ENCODE measurements at places on chromosomes 2 and 18. TPM values are rescaled to one million over a fixed set of nuclear protein-coding genes. Genes with fewer than 3 reads are reported as not detected.

DNA sequence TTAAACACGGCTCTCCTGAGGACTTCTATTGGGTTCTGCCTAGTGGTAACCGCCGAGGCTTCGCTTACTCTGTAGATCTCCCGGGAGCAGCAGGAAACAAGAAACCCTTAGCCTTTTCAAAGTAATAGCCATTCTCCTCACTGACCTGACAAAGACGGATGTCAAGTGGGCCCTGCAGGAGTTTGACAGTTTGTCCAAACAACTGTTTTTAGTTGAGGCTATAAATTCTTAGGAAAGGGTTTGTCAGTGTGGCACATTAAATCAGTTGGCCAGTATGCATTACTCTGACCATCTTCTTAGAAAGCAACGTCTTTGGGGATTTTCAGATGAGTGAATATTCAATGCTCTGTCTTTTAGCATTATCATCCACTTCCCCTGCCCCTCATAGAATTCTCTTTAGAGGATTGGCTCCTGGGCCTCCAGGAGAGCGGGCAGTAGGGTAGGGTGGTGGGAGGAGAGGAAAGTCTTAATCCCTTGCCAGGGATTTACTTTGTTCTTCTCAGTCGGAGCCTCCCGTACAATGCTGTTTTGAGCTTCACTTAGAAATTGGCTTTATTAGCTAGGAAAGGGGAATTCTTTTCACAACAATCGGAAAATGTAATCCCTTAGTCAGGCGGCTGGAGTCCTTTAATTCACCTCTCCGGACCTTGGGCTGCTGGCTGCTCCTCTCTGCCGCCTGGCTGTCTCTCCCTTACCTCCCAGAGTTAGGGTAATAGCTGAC lies 13.3 kb upstream of the C18orf32 start:
- H3K27ac ChIP-seq = no peak overlapping the region
- no peaks in the 10 kb centered on the region for H3K4me1 ChIP-seq
- peaks cover 5% of the 10 kb centered on the region for H3K27me3 ChIP-seq
- no peaks in the 10 kb centered on the region for H3K36me3 ChIP-seq
- no peak for DNase-seq

DNA sequence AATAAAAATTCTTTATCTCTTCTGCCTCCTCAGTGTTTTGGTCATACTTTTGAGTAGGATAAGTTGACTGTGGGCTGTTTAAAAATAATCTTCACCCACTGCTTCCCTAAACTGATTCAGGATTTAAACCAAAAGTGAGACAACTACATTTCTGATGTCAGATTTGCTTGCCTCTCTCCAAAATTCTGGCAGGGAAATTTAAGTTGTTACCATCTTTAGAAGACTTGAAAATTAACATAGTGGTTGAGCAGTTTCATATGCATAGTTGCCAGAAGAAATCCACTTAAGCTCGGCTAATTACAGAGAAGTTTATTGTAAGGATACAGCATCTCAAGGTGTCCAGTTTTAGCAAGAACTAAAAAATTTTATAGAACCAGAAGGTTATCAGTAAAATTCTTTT lies 57.0 kb downstream of the MAIP1 start:
- no peaks in the 10 kb centered on the region for H3K4me1 ChIP-seq
- H3K36me3 ChIP-seq = no peaks in the 10 kb centered on the region
- H3K27ac ChIP-seq = no peak overlapping the region
- H3K4me3 ChIP-seq = no peak overlapping the region
- H3K27me3 ChIP-seq = no peaks in the 10 kb centered on the region
- DNase-seq = no peak

DNA sequence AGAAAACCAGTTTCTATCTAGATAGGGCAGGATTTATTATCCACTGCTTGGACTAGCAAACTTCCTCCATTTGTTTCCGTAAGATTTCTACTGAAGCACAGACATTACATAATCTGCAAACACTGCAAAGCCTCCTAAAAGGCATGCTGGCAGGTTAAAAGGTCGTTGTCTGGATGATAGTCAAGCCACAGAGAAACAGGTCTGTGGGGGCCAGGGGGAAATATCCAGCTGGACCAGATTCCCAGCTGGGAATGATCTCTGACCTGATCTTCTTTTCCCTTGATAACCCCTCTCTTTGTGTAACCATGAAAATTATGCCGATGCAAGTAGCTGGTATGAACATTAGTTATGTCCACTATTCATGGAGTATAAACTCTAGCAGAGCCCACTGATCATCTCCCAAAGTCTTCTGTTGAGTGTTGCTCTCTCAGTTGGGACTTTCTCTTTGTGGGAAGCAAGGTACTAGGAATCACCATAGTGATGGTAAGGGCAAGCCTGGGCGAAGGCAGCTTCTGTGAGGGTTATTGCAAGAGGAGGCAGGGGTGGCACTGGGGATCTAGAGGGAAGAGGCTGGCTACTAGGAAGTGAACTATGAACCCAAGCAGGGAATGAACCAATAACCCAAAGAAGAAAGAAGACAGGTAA lies 61.3 kb downstream of the GDF7 start:
- no peaks in the 10 kb centered on the region for H3K36me3 ChIP-seq
- no peak overlapping the region for H3K27ac ChIP-seq
- no peaks in the 10 kb centered on the region for H3K27me3 ChIP-seq
- no peak overlapping the region for H3K4me3 ChIP-seq
- peaks cover 5% of the 10 kb centered on the region for H3K4me1 ChIP-seq

AGXT gene
- not detected for total RNA-seq

- H3K27me3 ChIP-seq = no peaks in the 10 kb centered on the region
- H3K4me3 ChIP-seq = no peak overlapping the region
- H3K36me3 ChIP-seq = no peaks in the 10 kb centered on the region
- H3K27ac ChIP-seq = no peak overlapping the region
Measured at GRCh38 chr2:161077367-161078210, 82.6 kb upstream of the TANK start.

TCF23 gene
- total RNA-seq = not detected

GRCh38 chr2:174615871-174616436 lies 18.4 kb upstream of the WIPF1 start:
- H3K4me3 ChIP-seq = no peak overlapping the region
- no peaks in the 10 kb centered on the region for H3K27me3 ChIP-seq
- peak overlapping the region; percentile 75 for H3K27ac ChIP-seq
- H3K36me3 ChIP-seq = no peaks in the 10 kb centered on the region

DNA sequence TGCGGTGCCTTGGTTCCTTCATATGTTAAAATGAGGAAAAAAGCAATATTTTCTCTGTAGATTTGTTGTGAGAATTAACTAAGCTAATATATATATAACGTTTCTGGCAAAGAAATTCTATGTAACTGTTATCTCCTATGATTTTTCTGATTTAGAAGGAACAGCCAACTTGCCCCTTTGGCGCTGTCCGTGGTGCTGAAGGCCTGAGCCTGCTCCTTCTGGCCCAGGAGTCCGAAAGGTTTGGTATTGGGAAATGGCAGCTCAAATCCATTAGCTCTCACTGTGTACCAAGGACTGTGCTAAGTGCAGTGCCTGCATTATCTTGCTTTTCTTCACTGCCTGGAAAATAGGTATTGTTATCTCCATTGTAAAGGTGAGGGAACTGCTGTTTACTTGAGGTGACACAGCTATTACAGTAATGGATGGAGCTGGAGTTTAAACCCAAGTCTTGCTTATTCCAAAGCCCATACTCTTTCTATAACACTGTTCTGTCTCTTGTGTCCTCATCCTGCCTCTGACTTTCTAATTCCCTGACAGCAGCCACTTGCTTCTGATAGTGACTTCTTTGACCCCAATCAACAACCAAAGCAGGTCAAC lies 52.2 kb downstream of the C1QL2 start:
- H3K4me3 ChIP-seq = no peak overlapping the region
- peak; percentile 7 for DNase-seq
- H3K36me3 ChIP-seq = no peaks in the 10 kb centered on the region
- H3K27ac ChIP-seq = no peak overlapping the region

SPP2 gene
- total RNA-seq = not detected

PSTPIP2 gene
- 9.1 TPM for total RNA-seq

INHBB gene
- 7.1 TPM for total RNA-seq

DNA sequence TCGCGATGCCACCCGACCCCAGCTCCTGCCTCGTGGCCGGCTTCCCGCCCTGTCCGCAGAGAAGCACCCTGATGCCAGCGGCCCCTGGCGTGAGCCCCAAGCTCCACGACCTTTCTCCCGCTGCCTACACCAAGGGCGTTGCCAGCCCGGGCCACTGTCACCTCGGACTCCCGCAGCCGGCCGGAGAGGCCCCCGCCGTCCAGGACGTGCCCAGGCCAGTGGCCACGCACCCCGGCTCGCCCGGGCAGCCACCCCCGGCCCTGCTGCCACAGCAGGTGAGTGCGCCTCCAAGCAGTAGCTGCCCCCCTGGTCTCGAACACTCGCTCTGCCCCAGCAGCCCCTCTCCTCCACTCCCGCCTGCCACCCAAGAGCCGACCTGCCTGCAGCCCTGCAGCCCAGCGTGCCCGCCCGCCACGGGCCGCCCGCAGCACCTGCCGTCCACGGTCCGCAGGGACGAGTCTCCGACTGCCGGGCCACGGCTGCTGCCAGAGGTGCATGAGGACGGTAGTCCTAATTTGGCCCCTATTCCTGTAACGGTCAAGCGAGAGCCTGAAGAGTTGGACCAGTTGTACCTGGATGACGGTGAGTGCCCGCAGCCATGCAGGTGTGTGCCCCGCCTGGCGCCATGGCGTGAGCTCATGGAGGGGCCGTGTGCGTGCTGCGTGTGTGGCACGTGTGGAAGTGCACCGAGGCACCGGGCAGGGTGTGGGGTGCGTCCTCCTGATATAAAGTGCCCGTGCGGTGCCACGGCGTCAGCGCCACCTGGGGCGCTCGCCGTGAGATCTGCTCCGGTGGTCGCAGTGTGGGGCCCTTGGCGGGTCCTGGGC lies 90.8 kb downstream of the NFATC1 start:
- peaks cover 25% of the 10 kb centered on the region for H3K4me1 ChIP-seq
- no peaks in the 10 kb centered on the region for H3K27me3 ChIP-seq
- H3K36me3 ChIP-seq = no peaks in the 10 kb centered on the region
- DNase-seq = no peak
- H3K4me3 ChIP-seq = no peak overlapping the region

GRCh38 chr2:234603619-234604018 lies 106.7 kb upstream of the ARL4C start:
- H3K27ac ChIP-seq = no peak overlapping the region
- H3K4me3 ChIP-seq = no peak overlapping the region
- no peaks in the 10 kb centered on the region for H3K4me1 ChIP-seq

SCG2 gene
- 5.6 TPM for total RNA-seq

- H3K4me3 ChIP-seq = no peak overlapping the region
- H3K27me3 ChIP-seq = no peaks in the 10 kb centered on the region
- H3K4me1 ChIP-seq = no peaks in the 10 kb centered on the region
- no peak for DNase-seq
- no peak overlapping the region for H3K27ac ChIP-seq
Measured at GRCh38 chr2:232336981-232337720, 41.4 kb upstream of the ALPP start.

All from astrocyte (in vitro differentiated cells and primary cell).